ENCODE measurements at places on chromosomes 16 and 17.

GRCh38 chr17:34623856-34624766, 44.7 kb downstream of the TMEM132E start:
- DNase-seq: no peak

DNA sequence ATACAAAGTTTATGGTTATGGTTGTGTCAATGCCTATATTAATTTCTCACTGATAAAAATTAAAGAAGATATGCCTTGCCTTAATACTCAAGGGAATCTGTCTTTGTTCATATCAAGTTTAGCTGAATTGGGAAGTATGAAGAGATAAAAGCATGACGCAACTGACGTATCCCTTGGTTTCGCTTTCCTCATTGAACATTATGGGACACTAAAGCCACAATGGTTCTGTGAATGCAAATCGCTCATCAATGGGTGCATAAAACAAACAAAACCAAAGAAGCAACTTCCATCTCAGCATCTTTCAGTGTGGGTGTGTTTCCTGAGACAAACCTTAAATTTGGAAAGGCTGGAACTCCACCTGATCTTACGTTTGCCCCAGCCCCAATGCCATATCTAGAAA, 108.2 kb downstream of the NPIPB5 start:
- no peak for DNase-seq

DNA sequence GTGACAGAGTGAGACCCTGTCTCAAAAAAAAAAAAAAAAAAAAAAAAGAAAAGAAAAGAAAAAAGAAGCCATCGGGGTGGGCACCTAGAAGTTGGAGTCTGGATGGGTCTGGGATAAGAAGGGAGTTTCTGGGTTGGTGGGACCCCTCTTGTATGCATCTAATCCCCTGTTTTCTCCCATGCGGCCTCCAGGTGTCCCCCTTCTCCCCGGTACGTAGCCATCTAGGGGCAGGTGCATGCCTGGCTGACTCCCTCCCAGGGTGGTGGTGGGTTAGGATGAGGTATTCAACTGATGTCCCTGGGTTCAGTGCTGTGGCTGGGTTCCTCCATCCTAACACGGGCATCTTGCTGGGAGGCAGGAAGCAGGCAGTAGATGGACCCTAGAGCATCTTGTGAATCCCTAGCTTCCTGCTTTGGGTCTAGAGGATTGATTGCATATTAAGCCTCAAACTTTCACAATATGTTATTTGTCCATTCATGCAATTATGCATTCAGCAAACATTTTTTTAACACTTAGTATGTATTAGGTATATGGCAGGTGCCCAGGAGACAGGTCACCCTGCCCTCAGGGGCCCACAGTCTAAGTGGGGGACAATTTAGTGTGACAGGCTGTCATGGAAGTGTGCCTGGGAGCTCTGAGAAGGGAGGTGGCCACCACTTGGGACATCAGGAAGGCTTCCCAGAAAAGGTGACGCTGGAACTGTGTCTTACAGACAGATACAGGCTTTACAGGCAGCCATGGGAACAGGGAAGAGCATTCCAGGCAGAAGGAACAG, 13.1 kb downstream of the FMNL1 start:
- peak; percentile 41 for DNase-seq

- peak; percentile 79 for DNase-seq
These were observed 9.7 kb downstream of the KDM6B start for GRCh38 chr17:7843536-7844291.

DNA sequence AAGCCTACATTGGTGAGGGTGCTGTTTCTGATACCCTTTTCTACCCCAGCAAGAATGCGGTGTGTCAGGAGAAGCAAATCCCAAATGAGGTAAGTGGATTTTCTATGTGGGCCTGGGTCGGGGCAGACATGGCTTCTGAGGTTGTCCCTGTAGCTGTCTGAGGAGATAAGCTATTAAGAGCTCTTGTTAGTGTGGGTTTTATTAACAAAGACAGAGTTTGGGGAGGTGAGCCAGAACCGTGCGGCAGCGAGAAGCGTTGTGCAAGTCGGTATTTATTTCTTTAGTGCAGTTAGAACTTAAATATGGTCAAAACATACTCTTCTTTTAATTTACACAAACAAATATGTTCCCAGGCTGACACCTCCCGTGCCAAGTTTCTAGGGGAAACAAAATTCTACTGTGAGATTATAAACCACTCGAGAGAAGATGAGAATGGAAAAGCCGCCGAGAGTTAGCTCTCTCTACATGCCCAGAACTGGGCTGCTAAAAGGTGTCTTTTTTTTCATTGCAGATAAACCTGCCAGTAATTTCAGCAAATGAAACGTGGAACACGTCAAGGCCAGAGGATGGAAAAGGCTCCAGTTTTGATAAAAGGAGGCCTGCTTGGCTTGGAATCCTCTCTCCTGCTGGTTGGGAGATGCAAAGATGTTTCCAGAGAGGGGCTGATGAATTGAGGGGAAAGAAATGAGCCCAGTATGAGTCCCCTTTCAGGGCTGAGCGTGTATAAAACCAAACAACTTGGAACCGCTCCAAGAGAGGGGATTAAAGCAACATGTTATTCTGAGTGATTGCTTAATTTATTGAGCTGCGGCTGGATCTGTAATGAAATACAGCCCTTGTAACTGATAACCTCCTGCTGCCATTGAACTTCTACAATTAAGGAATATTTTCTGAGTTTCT, 254.6 kb downstream of the MRTFB start:
- DNase-seq: no peak

- DNase-seq: no peak
These were observed 878 bp downstream of the KRT10 start for GRCh38 chr17:40821536-40821935.

DNA sequence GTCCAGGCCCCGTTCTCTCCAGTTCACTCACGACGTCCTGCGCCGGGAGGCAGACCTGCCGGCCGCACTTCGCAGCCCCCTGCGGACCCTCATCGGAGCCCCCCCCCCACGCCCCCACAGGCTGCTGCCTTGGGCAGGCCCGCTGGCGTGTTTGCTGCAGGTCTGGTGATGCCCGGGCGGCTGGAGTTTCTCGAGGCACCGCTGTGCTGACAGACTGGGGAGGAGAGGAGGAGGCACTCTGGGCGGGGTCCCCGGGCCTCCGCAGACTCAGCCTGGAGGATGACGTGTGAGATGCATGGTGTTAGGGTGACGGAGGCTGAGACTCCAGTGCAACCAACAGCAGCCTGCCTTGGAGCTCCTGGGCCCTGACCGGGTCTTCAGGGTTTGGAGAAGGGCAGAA, 24.1 kb downstream of the BAIAP2 start:
- no peak for DNase-seq

DNA sequence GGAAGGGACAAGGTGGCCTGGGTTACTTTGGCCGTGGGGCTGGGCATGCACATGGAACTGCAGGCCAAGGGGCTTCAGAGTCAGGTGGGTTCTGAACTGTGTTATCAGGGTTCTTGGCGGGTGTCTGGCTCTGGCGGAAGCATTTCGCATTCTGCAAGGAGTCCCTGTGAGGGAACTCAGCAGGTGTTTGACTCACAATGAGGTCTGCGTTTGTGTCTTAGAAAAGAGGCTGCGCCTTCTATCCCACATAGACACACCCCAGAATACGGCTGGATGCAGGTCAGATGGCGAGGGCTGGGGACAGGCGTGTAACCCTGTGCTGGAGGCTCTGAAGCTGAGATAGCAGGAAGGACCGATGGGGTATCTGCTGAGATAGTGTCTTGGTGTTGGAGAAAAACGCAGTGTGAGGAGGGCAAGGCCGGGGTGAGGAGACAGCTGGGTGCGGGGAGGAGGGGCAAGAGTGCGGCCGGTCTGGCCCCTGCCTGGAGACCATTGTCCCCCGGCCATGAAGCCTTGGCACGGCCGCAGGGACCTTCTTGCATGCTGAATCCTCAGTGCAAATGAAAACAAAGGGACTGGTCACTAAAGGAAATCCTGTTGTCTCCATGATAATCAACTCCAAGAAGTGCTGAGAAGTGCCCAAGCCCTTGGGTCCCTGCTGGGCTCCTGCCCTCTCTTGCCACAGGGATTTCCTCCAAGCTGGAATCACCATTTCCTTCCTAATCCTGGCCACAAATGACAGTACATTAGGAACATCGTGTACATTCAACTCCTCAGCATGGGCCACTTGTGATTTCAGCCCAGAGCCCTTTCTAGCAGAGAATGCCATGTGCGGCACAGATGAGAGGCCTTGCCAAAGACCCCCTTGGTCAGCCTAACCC, 22.8 kb upstream of the MTSS2 start:
- peak; percentile 63 for DNase-seq

GRCh38 chr16:81821436-81822128, 42.5 kb downstream of the PLCG2 start:
- DNase-seq: no peak

- DNase-seq: no peak
These were observed 8.9 kb upstream of the DLX3 start for GRCh38 chr17:50003911-50004310.

DNA sequence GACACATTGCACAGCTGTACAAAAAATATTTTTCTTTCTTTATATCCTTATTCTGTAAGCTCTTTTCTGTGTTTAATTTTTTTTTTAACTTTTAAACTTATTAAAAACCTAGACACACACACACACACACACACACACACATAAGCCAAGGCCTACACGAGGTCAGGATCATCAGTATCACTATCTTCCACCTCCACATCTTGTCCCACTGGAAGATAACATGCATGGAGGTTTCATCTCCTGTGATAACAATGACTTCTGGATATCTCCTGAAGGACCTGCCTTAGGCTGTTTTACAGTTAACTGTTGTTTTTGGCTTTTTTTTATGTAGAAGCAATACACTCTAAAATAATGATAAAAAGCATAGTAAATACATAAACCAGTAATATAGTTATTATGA, 71.2 kb downstream of the TNRC6C start:
- DNase-seq: no peak

DNA sequence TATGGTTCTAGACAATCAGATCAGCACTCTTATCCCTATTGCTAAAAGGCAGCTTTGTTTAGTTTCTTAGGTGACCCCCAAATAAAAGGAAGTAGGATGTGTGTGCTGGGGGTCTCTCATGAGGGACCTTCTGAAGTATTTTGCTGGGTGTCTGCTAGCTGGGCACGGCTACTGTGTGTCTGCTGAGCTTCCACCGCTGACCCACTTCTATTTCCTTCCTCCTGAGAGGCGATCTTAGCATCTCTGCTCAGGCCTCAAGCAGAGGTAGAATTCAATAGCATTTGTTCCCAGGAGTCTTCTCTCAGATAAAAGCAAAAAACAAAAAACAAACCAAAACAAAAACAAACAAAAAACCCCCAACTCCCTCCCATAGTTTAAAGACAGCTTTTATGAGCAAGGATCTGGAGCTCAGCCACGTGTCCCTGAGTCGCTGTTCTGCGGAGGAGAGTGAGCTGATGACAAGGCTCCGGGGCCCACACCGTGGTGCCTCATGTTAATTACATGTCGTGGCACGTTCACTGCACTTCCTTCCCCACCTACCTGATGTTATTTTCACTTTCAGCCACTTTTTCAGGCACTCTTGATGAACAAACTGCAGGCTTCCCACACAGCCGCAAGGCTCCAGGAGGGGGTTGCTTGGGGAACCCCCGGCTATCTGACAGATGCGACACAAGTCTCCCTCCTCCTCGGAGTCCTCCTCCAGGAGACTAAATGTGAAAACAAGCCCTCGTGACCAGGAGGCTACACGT, 83.5 kb downstream of the MARCHF10 start:
- no peak for DNase-seq

DNA sequence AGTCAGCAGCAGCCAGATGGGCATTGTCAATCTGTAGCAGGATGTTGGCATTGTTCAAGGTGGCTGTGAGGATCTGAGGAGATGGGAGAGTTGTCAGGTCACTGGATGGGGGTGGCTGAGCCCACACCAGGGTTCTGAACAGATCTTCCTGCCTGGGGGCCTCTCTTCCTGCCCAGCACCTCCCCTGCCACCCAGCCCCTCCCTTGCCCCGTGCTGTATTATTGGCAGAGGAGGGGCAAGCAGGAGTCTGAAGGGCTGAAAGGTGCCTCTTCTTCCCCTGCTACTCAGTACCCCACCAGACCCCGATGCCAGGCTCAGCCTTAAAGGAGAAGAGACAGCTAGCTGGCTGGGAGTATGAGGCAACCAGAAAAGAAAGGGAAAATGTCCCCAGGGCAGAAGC, 93.0 kb downstream of the GOSR1 start:
- DNase-seq: no peak

- no peak for DNase-seq
These were observed 266.4 kb downstream of the STX8 start for GRCh38 chr17:9309216-9309615.

- DNase-seq: peak; percentile 87
These were observed 40.9 kb downstream of the TMEM235 start for GRCh38 chr17:78272181-78272913.

DNA sequence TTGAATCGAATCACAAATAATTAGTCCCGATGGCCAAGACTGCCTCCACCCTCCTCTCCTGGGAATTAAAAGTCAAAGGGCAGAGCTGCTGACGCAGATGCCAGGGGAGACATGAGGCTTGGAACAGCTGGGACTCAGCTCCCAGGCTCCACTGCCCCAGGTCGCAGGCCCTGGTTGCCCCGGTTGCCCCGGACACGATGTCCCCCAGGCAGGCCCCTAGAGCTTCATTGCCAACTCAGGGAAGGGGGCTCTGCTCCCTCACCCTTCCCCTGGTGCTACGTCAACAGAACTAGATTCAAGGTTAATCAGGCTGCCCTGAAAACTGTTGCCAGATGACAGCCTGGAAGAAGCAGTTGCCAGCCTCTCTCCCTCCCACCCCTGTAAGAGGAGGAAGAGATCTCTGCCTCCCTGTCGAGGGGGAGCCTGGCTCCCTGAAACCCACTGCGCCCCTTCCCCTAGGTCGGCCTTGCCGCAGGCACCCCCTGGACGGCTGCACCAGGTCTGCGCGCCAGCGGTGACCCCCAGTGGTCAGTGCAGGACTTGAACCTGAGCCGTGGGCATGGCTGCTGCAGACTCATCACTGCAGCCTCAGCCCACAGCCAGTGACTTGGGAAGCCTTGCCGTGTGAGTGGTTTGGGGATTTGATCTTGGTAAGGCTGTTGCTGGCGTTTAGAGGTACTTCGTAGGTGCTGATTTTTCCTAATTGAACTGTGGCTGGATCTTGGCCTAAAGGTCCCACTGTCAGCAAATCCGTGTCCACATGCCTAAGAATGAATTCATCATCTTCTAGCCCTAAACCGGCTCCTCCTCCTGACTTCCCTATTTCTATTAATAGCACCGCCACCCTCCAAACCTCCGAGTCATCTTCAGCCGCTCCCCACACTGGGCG, 84.1 kb upstream of the TOB1 start:
- DNase-seq: peak; percentile 95

- peak; percentile 61 for DNase-seq
These were observed 256.9 kb downstream of the C16orf95 start for GRCh38 chr16:87060034-87060986.

GRCh38 chr17:11896199-11896598, 101.1 kb downstream of the ZNF18 start:
- DNase-seq: no peak

- DNase-seq: peak; percentile 79
These were observed 1.6 kb downstream of the PITPNC1 start for GRCh38 chr17:67378454-67379250.

GRCh38 chr17:54426296-54426886, 474.3 kb upstream of the TOM1L1 start:
- DNase-seq: no peak
